ENCODE measurements at places on chromosomes 6 and 20. TPM values are rescaled to one million over a fixed set of nuclear protein-coding genes. Genes with fewer than 3 reads are reported as not detected.

Gene ANKRD66
- 0.31 TPM for total RNA-seq

Gene MRAP2
- total RNA-seq, result 4.1 TPM

Gene RIPPLY2
- total RNA-seq, result 11.3 TPM

Gene SMPDL3A
- 22.5 TPM for total RNA-seq

Gene CHRNA4
- 21.0 TPM for total RNA-seq

Gene DSTN
- total RNA-seq, result 198 TPM

Gene SPEF1
- total RNA-seq, result 0.31 TPM

Gene SNRPB2
- total RNA-seq, result 56.7 TPM

Gene HCK
- 2.2 TPM for total RNA-seq

Gene INSM1
- 20.3 TPM for total RNA-seq

Gene PRDM13
- not detected for total RNA-seq

Gene AIF1
- 3.4 TPM for total RNA-seq

Gene ALDH8A1
- 13.1 TPM for total RNA-seq

Gene TMC2
- 7.5 TPM for total RNA-seq

Gene ABRACL
- 46.0 TPM for total RNA-seq

Gene BPI
- not detected for total RNA-seq

Gene LYRM2
- 25.4 TPM for total RNA-seq

Gene DPPA5
- not detected for total RNA-seq

Gene CASS4
- total RNA-seq, result 0.31 TPM

Gene HDGFL1
- not detected for total RNA-seq

Gene RSPO3
- total RNA-seq, result 23.5 TPM

Gene BICRAL
- 36.0 TPM for total RNA-seq

Gene PSMB1
- total RNA-seq, result 153 TPM

Data from parietal lobe (tissue), 2 donors.